Tongue (tissue), 3 donors: ENCODE measurements at places on chromosomes 1 and 21. TPM values are rescaled to one million over a fixed set of nuclear protein-coding genes. Genes with fewer than 3 reads are reported as not detected.

Gene CHRNB2
- total RNA-seq: 0.72 TPM

Gene RRP15
- total RNA-seq: 11.0 TPM

Gene ZP4
- total RNA-seq: not detected

Gene TNFAIP8L2
- 2.7 TPM for total RNA-seq

Gene PAQR6
- 1.0 TPM for total RNA-seq
